ENCODE measurements at places on chromosomes 6 and 20. TPM values are rescaled to one million over a fixed set of nuclear protein-coding genes. Genes with fewer than 3 reads are reported as not detected.

The CYB5R4 gene
- polyA plus RNA-seq, result 4.1 TPM

The EDN3 gene
- polyA plus RNA-seq, result not detected

The MPIG6B gene
- 0.22 TPM for polyA plus RNA-seq

The C20orf141 gene
- 1.4 TPM for polyA plus RNA-seq

The MYCT1 gene
- 2.7 TPM for polyA plus RNA-seq

The LY6G6C gene
- not detected for polyA plus RNA-seq

The SDCBP2 gene
- polyA plus RNA-seq, result 15.4 TPM

The DOK5 gene
- 0.24 TPM for polyA plus RNA-seq

The APOBEC2 gene
- polyA plus RNA-seq, result 9.3 TPM

The HLA-DRB1 gene
- polyA plus RNA-seq, result 93.5 TPM

The MCHR2 gene
- not detected for polyA plus RNA-seq

The PNISR gene
- polyA plus RNA-seq, result 36.6 TPM

The TNFRSF6B gene
- polyA plus RNA-seq, result 7.4 TPM

The ADRM1 gene
- polyA plus RNA-seq, result 131 TPM

The TTLL9 gene
- polyA plus RNA-seq, result 0.06 TPM

The CST4 gene
- not detected for polyA plus RNA-seq

The GPSM3 gene
- polyA plus RNA-seq, result 27.7 TPM

The THEMIS gene
- not detected for polyA plus RNA-seq

The SIGLEC1 gene
- 1.9 TPM for polyA plus RNA-seq

The ACTL10 gene
- polyA plus RNA-seq, result 0.61 TPM

The NOX3 gene
- not detected for polyA plus RNA-seq

The OR2J3 gene
- polyA plus RNA-seq, result not detected

The MAVS gene
- polyA plus RNA-seq, result 27.0 TPM

The C20orf204 gene
- 0.58 TPM for polyA plus RNA-seq

The SPATA25 gene
- polyA plus RNA-seq, result 1.1 TPM

The KIFC1 gene
- polyA plus RNA-seq, result 0.56 TPM

The BEND6 gene
- polyA plus RNA-seq, result 3.8 TPM

The COL12A1 gene
- polyA plus RNA-seq, result 21.0 TPM

The BCAS1 gene
- 0.24 TPM for polyA plus RNA-seq

The RPP40 gene
- polyA plus RNA-seq, result 12.1 TPM

The LST1 gene
- polyA plus RNA-seq, result 41.1 TPM

The CPNE1 gene
- 146 TPM for polyA plus RNA-seq

The DEFB125 gene
- not detected for polyA plus RNA-seq

All from adipose tissue (tissue), 3 donors.